Activated T-cell treated with anti-CD3 and anti-CD28 coated beads for 48 hours (primary cell): ENCODE measurements at places on chromosomes 5 and 9.
A peak's percentile ranks its signal among the peaks of the same experiment; 100 is the strongest.

- peak; percentile 18 for DNase-seq
Measured at GRCh38 chr5:42991404-42992087, 48.6 kb downstream of the ANXA2R start.

GRCh38 chr5:76679231-76679630, 36.7 kb upstream of the F2R start:
- DNase-seq = no peak

DNA sequence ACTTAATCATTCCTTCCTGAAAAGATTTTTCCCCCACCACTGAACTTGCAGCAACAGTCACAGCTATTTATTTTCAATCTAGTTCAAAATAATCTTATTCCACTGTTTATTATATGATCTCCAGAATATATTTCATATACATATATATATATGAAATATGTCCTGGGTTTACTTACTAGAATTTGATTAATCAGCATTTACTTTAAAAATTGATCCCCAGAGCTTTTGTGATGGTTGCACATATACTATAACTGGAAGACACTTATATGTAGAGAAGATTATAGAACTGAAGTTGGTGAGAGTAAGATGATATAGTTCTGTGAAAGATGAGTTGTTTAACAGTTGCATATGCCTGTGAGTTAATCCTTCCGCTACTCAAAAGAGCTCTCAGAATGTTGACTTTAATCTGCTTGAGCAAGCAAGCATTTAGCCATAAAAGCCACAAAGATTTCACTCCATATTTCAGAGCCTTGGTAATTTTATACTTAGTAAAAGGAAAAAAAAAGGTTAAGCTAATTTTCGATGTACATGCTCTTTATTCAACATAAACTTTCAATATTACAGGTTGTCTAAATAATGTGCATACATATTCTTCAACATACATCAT, 399.3 kb upstream of the CDH9 start:
- no peak for DNase-seq

DNA sequence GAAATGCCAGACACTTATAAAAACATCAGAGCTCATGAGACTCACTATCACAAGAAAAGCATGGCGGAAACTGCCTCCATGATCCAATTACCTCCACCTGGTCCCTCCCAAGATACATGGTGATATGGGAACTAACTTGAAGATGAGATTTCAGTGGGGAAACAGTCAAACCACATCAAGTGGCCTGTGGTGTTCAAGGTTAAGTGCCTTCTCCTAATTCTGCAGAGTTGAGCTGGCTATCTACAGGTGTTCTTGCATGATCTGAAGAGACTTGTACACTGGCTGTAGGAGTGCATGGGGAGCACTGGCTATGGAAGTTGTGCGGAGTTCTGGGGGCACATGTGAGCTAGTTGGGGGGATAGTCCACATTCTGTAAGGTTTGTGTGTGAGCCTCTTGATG, 34.0 kb upstream of the CKS2 start:
- no peak for DNase-seq

DNA sequence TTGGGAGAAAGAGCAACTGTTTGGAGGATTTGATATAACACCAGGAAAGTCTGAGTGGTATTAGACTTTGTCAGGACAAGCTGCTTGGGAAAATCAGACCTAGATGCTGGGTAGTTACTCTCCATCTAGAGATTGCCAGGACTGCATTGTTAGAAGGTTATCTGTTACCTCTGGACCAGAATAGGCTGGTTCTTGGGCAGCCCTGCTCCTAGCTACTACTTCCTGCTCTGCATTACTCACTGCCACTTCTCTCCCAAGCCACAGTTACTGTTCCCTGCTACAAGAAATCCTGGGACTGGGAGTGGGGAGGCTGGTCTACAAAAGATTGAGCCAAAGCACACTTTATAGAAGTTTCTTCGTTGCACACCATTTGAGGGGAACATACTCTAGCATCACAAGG, 95.5 kb upstream of the KCNN2 start:
- no peak for DNase-seq

DNA sequence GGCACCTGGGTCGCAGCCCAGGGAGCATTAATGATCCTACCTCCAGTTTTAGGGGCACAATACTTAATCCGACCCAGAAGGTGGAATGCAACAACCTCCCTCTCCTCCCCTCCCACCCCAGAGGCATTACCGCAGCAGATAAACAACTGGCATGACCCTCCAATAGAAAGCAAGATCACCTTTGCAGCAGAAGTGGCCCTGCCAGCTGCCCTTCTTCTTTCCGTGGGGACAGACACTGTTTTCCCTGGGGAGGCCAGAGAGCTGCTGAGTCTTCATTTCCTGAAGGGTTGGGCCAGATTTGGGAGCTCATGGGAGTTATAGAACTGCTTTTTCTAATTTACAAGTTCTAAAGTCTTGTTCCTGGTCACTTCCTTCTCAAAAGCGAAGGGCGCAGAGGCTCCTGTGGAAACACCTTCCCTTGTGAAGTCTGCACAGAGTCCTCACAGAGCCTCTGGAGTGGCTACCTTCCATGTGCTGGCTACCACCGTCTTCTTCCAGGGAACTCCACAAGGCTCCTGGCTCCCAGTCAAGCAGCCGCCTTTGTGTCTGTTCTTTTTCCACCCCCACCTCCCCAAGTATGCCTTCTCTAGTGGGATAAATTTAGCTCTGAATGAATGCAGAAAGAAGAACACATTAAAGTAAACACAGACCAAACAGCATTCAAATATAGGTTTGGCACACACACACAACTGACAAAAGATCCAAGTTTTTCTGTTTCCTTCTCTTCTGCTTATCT, 8.0 kb upstream of the PALM2AKAP2 start:
- DNase-seq = no peak

- no peak for DNase-seq
Measured at GRCh38 chr5:159184236-159184635, 25.1 kb downstream of the RNF145 start.

- no peak for DNase-seq
Measured at GRCh38 chr5:132506094-132506692, 15.6 kb upstream of the IRF1 start.

GRCh38 chr5:137250421-137250820, 248.7 kb downstream of the SPOCK1 start:
- DNase-seq = no peak

GRCh38 chr9:79572032-79572607, 355 bp downstream of the TLE4 start:
- no peak for DNase-seq

DNA sequence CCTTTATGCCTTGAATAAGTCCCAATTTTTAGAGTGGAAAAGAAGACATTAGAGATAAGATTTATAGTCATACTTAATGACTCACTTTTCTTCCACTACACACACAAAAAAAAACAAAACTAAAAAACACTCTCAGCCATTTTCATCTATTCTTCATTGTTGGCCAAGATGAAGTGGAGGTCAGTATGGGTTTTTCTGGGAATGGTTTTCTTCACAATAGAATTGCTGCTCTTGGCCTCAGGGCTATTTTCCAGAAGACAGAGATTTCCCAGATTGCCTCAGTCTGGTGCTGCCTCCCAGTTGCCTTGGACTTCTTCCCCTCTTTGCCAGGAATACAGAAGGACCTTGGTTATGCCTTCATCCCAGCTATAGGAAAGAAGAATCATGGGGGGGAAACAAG, 463.7 kb downstream of the TMEM232 start:
- DNase-seq = no peak

DNA sequence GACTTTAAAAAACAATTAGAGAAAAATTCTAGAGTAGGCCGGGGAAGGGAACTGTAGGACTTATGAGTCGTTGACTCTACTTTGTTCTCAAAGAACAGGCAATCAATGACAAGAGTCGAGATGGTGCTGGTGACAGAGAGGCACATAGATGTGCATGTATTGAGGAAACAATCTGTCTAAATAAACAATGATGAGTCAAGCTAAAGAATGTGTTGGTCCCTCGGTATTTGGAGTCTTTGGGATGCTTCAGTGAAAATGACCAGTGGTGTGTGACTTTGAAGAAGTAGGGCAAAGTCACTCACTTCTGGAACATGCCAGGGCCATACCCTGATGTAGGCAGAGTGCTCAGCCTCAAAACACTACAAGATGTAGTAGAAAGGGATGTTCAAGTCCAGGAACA, 288.1 kb upstream of the PANK3 start:
- no peak for DNase-seq

DNA sequence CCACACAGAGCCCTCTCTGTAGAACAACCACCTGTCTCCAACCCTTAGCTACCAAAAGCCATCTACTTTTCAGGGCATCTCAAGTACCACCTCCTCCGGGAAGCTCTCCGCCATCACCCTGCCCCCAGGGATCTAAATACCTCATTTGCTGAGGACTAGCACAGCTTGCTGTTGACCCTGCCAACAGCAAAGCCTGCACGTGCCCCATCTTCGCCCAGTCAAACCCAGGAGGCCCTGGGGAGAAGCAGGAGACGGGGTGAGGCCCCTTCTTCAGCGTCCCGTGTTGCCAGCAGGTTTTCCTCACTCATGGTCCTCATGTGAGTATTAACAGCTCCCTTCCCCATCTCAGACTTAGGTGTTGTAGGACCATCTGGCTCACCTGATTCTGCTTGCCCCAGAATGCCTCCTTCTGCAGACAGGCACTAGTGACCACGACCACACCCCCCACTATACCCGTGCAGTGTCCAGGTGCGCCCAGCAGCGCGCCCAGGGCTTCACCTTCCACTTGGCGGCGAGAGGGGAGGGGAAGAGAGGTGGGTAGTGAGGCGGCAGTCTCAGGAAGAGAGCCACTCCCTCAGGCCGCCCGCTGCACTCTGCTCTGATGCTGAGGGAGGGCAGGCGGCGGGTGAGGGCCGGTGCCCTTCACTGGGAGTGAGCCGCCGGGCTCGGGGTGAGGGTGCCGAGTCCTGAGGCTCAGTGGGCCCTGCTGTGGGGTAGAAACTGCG, 11.1 kb downstream of the VAV2 start:
- no peak for DNase-seq

DNA sequence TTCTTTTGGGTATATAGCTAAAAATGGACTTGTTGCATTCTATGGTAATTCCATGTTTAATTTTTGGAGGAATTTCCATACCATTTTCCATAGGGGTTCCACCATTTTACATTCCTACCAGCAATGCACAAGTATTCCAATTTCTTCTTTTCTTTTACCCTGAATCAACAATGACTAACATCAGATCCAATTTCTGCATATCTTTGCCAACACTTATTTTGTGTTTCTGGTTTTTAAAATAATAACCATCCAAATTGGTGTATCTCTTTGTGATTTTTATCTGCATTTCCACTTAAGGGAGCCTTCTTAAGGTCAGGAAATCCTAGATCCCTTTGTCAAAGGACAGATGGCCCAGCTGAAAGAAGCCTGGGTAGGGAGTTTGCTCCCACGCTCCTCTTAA, 29.5 kb upstream of the SMU1 start:
- no peak for DNase-seq

DNA sequence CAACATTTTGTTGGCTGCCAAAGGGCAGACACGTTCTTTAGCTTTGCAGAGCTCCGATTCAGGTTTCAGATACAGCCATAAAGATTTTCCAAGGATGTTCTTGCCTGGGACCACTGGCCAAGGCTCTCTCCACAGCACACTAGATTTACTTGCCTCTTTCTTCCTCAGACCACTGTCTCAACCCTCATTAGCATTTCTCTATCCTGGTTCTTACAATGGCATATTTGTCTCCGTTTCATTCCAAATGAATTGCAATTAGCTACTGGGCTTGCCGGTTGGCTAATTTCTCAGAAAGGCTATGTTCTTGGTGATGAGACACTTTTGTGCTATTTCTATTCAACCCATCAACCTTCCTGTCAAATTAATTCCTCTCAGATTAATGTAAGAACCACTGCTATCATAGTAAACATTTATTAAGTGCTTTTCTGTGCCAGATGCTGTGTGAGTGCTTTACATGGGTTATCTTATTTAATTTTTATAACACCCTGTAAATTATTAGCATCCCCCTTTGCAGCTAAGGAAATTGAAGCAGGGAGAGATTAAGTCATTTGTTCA, 118.4 kb upstream of the NR3C1 start:
- DNase-seq = no peak

- no peak for DNase-seq
Measured at GRCh38 chr9:126502417-126503332, 111.1 kb upstream of the LMX1B start.

DNA sequence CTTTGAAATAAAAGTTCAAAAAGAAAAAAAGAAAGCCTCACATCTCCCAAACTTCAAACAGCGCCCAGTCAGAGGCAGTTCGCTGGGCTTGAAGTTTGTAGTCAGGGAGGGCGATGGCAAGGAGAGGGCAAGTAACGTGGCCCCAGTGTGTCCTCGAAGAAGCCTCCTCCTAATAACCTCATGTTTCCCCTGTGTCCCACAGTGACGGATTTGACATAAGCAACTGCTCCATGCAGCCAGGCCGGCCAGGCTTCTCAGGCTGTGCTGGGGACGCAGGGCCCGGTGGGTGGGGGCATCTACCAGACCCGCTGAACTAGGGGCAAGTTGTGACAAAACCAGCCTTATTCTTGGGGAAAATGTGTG, 172.2 kb downstream of the ERCC6L2 start:
- DNase-seq = no peak

GRCh38 chr5:6949230-6949629, 236.0 kb downstream of the TENT4A start:
- no peak for DNase-seq

- DNase-seq = peak; percentile 60
Measured at GRCh38 chr9:89923961-89924504, 319.2 kb downstream of the GADD45G start.

DNA sequence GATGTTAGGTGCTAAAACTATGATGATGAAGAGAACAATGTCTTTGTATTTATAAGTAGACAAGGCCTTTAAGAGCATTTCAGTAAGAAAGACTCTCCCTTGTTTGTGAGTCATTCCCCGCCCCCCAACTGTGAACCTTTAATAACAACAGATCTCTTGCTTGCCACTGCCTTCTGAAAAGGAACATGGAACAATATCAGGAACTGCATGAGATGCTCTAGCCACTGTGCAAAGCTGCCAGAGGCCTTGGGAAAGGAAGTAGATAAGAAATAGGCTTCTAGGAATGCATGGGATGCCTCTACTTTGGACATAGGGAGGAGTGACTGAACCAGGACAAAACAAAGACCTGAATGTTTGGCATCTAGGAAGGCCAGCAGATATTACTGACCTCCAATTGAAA, 296.1 kb upstream of the MPDZ start:
- DNase-seq = no peak

GRCh38 chr9:123471843-123472570, 116.0 kb downstream of the CRB2 start:
- no peak for DNase-seq

- no peak for DNase-seq
Measured at GRCh38 chr9:138062196-138062595, 184.6 kb downstream of the CACNA1B start.

- no peak for DNase-seq
Measured at GRCh38 chr5:156221816-156222215, 105.1 kb upstream of the SGCD start.

GRCh38 chr5:179268399-179268952, 76.8 kb downstream of the ADAMTS2 start:
- no peak for DNase-seq

DNA sequence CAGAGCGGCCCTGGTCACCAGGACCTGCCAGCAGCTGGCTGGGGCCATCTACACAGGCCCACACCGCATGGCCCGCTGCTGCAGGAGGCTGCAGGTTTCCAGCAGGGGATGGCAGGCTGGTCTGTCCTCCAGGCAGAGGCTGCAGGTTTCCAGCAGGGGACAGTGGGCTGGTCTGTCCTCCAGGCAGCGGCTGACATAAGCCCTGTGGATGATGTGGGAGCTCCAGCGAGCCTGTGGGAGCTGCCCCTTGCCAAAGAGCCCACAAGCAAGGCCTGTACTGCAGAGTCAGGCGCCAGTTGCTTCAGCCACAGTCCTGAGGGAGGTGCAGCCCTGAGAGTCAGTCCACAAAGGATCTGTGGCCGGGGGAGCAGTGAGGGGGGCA, 18.5 kb downstream of the TPPP start:
- no peak for DNase-seq
